ENCODE measurements at places on chromosomes 1 and 21. TPM values are rescaled to one million over a fixed set of nuclear protein-coding genes. Genes with fewer than 3 reads are reported as not detected.

Gene GLIS1
- 1.0 TPM for total RNA-seq

DNA sequence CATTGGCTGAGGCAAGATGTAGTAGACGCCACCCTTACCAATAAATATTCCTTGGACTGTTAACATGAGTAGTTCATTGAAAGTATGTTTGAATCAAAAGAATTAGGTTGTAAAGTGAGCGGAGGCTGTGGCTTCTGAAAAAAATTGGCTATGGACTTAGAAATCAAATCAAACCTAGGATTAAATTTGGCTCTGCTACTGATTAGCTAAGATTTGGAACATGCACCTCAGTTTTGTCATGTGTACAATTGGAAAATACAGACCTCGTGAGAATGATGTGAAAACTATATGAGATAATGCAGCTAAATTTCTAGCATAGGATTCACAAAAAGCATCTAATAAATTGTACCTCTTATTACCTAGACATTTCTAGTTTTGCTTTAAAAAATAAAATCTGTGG, 85.3 kb upstream of the USP25 start:
- DNase-seq, result no peak

DNA sequence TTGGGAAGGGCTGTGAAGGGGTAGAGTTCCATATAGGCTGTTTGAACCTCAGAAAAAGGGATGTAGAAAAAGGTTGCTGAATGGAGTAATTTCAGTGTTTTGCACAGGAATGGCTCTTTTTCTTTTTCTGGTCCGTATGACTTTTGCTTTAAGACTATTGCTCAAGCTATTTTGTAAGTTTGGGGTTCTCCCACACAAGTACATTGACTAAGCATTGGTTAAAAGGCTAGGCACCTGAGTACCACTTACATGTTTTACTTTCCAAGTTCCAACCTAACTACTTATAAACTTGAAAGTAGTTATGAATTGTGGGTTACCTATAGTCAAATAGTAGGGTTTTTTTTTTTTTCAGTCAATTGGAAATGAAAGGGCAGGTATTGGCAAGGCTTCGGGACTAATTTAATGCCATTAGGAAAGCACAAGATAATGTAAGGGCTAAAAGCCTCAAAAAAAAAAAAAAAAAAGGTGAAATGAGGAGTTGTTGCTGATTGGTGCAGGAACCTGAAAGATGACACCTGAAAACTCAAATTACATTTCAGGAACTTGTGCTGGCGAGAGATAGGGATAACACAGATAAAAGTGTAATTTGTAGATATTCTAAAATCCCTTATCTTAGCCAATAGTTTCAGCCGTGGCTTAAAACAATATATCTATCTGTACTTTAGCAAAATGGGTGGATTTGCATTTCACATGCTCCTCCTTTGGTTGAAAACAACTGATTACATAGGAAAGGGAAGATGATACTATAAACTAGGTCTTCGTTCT, 209.5 kb downstream of the RPS6KC1 start:
- no peak for DNase-seq

GRCh38 chr1:157399343-157399983, 152.9 kb downstream of the FCRL5 start:
- DNase-seq, result no peak

All from uterus (tissue), 4 donors.